ENCODE measurements at places on chromosomes 6 and 20.

GRCh38 chr6:4506792-4507191 lies 269.4 kb upstream of the CDYL start:
- DNase-seq: no peak

DNA sequence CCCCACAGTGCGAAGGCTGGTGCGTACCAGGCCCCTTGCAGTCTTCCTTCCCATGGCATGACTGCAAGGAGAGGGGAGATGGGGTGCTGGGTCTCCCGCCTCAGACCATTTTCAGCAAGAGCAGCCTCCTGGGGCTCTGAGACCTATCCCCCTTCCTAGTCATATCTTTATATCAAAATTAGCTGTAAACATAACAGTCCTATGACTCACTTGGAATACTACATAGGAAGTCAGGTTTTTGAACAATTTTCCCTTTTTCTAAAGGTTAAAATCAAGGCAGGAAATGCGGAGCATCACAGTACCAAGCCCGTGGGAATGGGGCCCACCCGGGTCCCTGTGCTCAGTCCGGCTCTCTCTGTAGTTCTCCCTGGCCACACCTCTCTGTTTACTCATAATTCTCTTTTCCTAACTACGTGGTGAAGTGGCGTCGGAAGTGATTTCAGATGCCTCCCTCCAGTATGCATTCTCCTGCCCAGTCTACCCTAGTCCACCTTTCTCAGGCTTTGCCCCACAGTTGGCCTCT lies 109.8 kb upstream of the TMEM170B start:
- no peak for DNase-seq

GRCh38 chr6:5278047-5278446 lies 16.7 kb downstream of the FARS2 start:
- no peak for DNase-seq

GRCh38 chr20:16974080-16974854 lies 226.1 kb downstream of the OTOR start:
- no peak for DNase-seq

DNA sequence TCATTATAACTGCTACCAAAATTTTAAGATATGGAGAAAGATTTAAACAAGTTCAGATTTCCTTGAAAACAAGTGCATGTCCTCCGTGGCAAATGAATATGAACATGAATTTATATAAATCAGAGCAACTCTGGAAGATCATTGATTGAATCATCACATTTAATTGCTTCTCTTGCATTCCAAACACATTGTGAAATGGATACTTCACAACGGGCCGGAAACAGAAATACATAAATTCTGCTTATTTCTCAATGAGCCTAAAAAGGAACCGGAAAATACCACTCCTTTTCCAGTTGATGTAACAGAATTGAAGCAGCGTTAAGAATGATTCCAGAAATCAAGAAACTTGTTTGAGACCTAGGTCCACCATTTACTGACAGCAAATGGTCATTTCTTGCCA lies 134.6 kb upstream of the BTN3A2 start:
- no peak for DNase-seq

DNA sequence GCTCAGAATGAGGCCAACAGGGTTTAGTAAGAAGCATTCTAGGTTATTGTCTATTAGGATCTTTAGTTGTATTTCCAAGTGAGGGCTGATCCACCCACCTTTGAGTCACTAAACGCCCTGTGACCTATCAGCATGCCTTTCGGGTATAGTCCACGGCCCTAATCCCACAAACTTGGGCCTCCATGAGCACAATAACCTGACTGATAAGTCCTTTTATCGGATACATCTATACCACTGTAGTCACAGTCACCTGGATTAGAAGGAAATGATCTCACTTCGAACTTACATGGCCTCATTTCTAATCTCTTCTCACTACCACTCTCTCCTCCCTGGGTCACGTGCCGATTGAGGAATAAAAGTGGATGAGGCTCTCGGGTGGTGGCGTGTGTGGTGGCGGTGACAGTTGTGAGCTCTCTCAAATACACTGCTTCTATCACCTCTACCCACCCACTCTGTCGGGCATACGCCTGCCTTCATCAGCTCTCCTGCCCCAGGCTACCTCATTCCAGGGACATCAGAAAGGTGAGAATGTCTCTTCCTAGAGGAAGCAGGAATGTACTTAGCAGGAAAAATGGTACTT lies 65.2 kb downstream of the TRAM2 start:
- DNase-seq: no peak

- no peak for DNase-seq
These were observed 78.2 kb upstream of the EEF1E1 start for GRCh38 chr6:8180327-8181159.

- no peak for DNase-seq
These were observed 2.6 kb downstream of the ZMYND8 start for GRCh38 chr20:47353692-47354463.

GRCh38 chr20:35902545-35902941 lies 51.8 kb downstream of the SCAND1 start:
- no peak for DNase-seq

DNA sequence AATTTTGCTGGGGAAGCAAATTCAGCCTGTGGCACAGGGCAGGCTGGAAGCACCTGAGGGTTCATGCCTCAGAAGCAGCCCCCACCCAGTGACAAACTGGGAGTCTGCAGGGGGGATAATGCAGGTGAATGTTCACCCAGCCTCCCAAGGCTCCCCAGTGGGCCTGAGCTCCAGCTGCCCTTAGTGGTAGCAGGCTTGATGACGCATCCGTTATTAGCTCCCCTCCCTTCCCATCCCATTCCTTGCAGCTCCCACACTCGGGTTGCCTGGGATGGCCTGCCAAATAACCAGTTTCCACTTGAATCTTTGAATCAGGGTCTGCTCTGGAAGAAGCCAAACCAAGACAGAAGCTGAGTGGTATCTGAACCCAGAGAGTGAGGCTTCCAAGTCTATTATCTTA lies 15.8 kb downstream of the KCNK15 start:
- no peak for DNase-seq

DNA sequence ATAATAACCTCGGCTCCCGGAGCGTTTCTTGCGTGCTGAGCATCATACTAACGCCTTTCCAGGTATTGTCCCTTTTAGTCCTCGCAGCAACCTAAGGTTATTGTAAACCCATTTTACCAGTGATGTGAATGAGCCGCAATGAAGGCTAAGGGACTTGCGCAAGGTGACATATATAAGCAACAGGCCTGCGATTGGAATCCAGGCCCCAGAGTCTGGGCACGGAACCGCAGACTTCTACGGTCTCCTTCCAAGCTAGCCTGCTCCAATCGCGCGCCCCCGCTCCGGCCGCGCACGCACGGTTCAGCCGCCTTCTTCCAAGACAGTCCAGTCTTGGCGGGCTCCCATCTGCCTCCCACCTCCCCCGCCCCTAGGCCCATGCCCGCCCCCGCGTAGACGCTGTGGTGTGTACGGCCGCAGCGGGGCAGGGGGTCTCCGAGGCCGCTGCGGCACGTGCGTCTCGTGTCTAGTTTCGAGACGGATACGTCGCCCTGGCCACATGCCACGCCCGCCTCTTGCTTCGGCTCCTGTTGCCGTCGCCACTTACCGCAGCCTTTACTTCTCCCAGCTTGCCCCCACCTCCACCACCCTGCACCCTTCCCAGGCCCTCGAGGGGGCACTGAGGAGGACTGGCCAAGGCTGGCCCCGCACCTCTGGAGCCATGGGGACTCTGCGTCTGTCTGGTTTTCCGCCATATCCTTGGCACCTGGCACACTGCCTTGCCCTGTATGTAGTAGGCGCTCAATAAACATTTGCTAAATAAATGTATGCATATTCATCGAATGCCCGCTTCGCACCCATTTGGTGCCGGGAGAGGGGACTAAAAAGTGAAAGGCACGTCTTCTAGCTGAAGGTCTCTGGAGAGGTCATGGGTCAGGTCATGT lies 855 bp upstream of the GFOD1 start:
- no peak for DNase-seq

DNA sequence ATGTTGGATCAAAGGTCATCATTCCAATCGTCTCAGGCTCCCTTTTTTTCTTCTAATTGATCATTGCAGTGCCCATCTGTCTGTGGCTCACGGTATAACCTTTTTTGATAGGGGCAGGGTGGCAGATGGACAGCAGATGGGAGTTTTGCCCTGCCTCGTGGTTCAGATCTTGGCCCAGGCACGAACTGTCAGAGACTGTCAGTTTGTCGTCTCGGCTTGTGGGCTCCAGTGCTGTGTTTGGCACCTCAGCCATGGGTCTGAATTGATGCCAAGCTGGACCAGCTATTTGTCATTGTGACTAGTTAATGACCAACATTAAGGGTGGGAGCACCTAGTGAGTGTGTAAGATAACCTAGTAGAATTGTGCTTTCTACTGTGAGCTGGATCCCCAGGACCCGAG lies 197.6 kb downstream of the PRL start:
- DNase-seq: no peak

GRCh38 chr6:34225551-34225950 lies 11.1 kb upstream of the HMGA1 start:
- DNase-seq: no peak

GRCh38 chr6:124999105-124999764 lies 37.0 kb downstream of the RNF217 start:
- DNase-seq: no peak

GRCh38 chr20:61295249-61295648 lies 43.2 kb downstream of the CDH4 start:
- DNase-seq: no peak

DNA sequence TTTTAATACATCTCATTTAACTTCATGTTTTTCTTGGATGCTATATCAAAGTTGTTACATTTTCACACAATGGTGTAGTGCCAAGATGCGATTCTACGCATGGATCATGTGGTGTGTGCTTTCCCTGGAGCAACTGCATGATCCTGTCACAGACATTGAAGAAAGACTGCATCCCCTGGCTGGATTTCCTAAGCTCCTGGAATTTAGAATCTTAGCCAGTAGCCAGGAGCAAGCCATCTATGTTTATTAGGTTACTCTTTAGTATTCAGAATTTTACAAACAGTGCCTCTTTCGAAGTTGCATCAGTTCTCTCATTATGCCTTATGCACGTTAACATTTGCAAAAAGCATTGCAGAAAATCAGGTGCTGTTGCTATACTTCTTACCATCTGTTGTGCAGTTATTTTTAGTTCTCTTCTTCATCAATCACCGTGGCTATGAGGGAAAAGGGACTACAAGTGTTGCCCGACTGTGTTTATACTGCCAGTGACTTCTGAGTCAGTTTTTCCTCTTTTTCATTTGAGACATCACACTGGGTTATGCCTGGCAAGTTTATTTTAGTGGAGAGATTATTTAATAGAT lies 584.2 kb downstream of the BCKDHB start:
- no peak for DNase-seq

GRCh38 chr6:163992701-163993100 lies 578.2 kb downstream of the QKI start:
- DNase-seq: no peak

DNA sequence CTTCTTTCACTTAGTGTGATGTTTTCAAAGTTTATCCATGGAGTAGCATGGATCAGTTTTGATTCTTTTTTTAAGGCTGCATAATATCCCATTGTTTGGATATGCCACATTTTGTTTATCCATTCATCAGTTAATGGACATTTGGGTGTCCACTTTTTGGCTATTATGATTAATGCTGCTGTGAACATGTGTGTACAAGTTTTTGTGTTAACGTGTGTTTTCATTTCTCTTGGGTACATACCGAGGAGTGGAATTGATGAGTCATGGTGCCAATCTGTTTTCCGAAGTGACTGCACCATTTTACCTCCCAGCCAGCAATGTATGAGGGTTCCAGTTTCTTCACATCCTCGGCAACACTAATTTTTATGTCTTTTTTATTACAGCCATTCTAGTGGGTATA lies 78.4 kb upstream of the CCDC28A start:
- DNase-seq: no peak

DNA sequence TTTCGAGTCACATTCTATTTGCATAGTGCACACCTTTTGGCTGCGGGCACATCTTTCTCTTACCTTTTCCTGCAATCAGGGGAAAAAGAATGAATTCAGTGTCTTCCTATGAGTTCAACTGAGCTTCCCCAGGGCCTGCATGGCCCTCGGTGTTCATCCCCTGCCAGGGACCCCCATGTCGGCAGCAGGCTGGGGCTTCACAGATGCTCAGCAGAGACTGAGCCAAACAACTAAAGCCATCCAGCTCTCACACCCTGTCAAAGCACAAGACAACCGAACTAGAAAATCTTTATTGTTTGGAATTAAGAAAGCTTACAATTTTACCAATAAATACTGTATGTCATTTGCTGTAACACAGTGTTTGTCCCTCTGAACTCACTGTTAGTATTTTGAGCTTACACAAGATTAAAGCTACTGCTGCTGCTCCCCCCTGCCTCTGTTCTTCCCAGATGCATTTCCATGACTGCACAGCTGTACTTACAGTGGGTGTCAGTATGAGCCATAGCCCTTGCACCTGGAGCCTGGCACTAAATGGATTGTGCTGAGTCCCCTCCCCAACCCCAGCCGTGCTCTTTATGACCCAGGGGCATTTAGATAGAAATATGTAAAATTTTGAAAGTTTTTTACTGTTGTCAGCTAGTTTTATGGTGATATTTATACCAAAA lies 205.8 kb downstream of the TMEM242 start:
- no peak for DNase-seq

DNA sequence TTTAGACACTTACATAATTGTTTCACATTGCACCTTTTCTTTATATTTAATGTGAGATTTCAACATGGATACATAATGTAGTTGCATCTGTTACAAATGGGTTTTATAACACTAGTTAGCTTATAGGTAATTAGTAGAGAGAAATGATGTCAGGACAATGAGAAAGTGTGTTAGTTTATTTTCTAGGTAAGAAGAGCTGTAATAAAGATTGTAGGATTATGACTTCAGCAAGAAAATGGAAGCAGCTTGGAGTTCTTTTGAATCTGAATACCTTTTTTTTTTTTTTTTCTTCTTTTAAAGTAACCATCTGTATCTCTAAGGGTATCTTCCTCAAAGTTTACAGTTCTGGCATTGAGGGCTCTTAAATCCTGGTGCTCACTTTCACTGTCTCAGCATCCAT lies 35.3 kb downstream of the CD2AP start:
- DNase-seq: no peak
